ENCODE measurements at places on chromosomes 12 and 14.

DNA sequence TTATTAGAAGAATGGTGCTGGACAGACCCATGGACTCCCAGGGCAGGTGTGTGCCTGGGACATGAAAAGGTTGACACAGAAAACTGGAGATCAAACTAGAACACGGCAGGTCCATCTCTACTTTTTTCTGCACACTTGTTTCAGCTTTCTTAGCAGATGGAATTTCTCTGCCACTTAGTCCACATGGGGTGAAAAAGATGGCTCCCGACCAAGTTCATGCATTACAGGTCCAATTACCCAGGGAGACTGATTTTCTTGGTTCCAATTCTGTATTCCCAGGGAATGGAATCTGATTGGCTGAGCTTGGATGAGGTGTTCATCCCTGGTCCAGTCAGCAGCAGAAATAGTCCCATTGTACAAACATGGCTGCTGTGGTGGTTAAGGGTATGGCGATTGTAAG, 238.9 kb upstream of the SRRM4 start:
- no peak for DNase-seq

DNA sequence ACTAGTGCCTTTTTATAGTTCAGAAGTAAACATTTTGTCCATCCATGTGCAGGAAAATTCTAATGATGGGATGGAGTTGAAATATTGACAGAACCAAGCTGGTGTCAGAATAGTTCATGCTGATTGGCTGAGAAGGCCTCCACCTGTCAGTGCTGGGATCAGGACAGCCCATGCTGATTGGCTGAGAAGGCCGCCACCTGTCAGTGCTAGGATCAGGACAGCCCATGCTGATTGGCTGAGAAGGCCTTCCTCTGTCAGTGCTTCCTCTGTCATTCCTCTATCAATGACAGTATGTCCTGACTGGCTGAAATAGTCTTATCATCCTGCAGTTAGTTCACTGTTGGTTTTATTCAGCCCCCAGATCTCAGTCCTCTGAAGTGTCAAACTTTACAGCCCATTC, 95.7 kb downstream of the PPP2R5C start:
- DNase-seq: peak; percentile 56

DNA sequence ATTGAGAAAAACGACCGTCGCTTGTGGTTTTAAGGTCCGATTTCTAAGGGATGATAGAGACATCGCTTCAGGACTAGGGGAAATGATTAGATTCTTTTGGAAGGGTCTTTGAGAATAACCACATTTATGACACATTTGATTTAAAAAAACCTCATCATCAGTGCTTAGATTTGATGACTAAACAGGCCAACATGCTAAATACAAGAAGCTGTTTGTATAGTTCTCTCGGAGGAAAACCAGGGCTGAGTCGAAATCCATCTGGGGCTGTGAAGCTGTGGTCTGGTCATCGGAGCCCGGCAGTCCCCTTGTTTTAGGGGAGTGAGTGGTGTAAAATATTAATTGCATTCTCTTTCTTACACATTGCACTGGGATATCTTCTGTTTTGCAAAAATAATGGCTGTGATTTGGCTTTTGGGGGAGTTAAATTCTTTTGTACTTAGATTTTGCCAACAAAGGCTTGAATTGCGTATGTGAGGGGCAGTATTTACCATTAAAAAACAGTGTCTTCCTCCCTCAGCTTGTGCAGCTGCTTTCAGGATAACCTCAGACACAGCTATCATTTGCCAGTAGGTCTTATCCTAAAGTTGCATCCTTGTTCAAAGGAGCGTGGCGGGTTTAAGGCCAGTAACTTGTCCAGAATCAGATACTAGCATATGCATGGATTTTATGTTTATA, 550 bp downstream of the GNG2 start:
- no peak for DNase-seq

GRCh38 chr14:54354096-54354495, 42.7 kb upstream of the CDKN3 start:
- DNase-seq: no peak

DNA sequence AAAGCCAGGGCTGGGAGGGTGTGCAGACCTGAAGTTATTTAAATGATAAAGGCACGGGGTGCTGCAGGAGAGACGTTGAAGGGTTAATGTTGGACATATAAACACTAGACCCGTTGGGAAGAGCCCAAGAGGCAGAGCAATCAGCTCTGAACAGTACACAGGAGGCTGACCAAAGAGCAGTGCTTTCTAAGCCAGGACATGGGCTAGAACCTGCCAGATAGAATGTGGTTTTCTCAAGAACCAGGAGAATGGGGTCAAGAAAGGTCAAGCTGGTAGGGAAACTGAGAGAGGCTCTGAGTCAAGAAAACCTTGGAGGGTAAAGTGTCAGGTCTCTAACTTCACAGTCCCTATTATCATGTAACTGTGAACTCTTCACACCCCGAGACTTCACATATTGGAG, 143.2 kb upstream of the EEA1 start:
- DNase-seq: no peak

- no peak for DNase-seq
These were observed 14.0 kb downstream of the ULK1 start for GRCh38 chr12:131908092-131909080.

GRCh38 chr12:11819643-11820042, 170.2 kb downstream of the ETV6 start:
- no peak for DNase-seq

DNA sequence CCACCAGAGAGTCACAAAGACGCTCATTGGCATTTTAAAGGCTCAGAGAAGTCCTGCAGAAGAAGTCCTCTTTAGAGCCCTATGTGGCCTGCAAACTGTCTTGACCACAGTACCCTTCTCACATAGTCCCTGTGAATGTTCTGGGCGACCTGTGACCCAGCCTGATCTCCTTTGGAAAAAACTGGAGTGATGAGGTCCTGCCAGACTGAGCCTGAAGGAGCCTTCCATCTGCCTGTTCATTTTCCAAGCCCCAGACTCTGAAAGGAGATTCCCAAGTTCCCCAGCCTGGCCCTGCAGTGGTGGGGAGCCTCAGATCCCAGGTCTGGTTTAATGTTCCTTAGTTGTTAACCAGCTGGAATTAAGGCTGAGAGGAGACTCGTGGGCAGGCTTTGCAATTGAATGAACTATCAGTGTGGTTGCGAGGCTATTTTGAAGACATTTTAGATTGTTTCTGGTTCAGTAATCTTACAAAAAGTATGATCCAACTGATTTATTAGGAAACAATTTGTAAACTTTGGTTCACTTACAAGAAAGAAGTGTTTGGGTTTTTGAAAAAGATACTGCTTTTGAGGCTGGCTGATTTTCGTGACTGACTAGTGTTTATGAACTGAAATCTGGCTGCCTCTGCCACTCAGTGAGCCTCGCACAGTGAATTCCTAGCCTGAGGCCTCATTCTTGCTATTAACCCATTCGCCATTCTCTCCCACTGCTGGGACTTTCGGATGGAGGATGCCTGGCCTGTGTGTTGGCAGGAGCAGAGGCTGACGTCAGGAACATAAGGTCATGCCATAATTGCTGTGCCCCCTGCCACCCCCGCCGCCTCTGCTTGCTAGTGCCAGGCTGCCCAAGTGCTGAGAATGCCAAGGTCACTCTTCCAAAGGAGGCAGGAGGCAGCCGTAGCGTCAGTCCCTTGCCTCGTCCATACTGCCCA, 249.0 kb downstream of the CACNA1C start:
- DNase-seq: no peak

DNA sequence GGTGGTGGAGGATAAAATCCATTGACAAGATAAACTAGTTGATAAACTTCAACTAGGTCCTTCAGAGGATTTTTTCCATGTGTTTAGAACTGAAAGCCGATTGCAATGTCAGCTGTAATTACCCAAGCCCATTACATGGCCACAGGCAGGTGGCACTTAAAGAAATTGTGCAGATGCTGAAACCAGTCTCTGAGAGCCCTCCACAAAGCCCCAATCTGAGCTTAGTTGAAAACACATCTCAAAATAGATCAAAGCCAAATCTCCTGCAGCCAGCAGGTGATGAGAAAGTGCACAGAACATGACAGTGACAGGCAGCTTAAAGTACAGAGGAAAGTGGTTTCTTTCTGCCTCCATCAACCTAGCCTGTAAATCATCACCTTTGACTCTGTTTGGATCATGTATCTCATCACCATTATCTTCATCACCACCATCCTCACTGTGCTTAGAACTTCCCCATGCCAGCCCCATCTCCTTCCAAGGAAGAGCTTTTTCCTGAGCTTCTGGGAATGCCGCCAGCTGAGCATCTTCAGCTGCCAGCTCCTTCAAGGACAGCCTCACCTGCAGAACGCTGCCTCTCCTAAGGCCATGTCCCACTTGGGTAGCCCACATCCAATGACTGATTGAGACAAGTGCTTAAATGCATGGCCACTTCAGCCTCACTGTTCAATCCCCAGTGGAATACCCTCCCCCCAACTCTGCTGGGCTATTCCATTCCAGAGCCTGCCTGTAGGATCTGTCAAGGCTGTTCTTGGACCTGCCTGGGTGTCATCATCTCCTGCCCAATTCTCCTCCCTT, 219.5 kb upstream of the TMEM132C start:
- DNase-seq: no peak

- DNase-seq: no peak
These were observed 36.2 kb downstream of the SYNE3 start for GRCh38 chr14:95480109-95480886.

GRCh38 chr12:104549815-104550480, 93.2 kb downstream of the CHST11 start:
- DNase-seq: no peak

DNA sequence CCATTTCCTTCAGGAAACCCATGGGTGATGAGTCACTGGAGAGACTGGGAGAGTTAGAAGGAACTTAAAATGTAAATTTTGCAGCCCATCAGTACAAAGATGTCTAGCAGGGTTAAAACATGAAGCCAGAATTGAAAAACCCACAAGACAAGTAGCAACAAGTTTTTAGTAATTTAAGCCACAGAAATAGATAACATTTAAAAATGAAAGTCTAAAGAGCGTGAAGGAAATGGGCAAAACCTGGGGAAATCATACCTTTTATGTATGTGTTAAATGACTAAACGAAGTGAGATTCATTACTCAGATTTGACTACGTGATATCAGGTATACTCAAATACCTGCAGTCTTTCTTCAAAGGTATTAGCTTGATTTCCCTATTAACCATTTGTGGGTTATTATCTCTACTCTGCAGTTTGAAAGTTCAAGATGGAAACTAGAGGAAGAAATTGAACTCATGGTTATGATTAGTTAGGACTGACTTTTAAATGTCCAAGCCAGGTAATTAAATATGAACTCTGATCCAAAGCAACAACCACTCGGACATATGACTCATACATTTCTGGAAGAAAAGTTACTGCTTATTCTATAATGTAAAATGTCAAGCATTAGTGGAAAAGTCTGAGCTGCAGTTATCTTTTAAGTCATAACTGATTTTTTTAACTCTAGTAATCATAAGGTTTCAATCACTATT, 84.1 kb downstream of the ITPR2 start:
- DNase-seq: no peak

Measured in H9 (cell line).